ENCODE measurements at places on chromosomes 16 and 17.

DNA sequence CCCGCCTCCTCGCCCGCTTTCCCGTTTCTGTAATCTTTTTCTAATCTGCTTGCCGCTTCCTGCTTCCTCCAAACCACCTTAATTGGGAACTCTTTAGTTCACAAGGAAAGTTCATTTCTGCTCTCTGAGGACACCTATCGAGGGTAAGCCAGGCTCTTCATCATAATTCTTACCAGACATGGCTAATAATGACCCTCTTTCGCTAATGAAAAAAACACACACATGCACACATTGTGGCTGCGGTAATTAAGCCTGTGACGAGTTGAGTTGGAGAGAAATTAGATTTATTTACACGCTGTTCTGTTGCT lies 100.6 kb downstream of the ZNF423 start:
- no peak for DNase-seq

- DNase-seq, result no peak
Observed at GRCh38 chr17:39622380-39623006, 4.3 kb upstream of the PPP1R1B start.

DNA sequence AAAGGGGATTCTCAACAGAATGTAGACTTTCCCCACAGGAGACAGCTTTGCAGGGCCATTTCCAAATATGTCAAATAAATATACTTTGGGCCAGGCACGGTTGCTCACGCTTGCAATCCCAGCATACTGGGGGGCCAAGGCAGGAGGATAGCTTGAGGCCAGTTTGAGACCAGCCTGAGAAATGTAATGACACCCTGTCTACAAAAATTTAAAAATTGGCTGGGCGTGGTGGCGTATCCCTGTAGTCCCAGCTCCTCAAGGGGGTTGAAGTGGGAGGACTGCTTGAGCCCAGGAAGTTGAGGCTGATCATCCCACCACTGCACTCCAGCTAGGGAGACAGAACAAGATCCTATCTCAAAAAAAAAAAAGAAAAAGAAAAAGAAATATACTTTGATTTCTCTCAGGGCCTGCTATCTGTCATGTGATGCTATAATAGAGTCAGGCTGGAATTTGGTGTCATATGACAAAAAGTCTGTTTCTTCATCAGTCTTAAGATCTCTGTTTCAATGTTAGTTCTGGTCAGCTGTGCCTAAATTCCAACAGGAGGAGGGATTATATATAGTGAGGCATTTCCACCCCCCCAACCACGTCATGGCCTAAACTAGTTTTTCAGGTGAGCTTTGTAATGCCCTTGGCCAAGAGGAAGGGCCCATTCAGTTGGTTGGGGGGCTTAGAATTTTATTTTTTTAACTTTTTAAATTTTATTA lies 4.3 kb upstream of the ZDHHC7 start:
- DNase-seq, result no peak

GRCh38 chr17:34637548-34638525 lies 58.5 kb downstream of the TMEM132E start:
- DNase-seq, result peak; percentile 86

- DNase-seq, result no peak
Observed at GRCh38 chr17:72038427-72038826, 82.4 kb upstream of the SOX9 start.

GRCh38 chr17:80870401-80870800 lies 121.2 kb upstream of the CHMP6 start:
- DNase-seq, result no peak
